ENCODE measurements at places on chromosomes 1 and 21.

GRCh38 chr1:155175927-155176371 is 2.3 kb downstream of the TRIM46 start:
- DNase-seq, result peak; percentile 23

DNA sequence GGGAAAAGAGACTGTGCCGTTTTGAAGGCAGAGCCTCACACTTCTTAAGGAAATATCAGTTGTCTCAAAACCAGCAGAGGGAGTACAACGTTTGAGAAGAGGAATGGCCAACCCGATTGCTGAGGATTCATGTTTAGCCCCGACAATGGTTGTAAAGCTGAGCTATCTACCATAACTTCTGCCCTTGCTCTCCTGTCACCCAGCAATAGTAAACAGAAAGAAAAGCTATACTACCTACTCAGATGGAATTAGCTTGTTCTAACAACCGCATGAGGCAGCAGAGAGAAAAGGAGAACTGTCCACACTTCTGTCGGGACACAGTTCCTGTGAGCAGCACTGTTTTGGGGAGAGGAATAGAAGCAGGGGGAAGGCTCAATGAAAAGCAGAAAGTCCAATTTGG is 91.2 kb downstream of the SLC45A1 start:
- peak; percentile 51 for DNase-seq

GRCh38 chr1:4212796-4213195 is 312.7 kb upstream of the C1orf174 start:
- no peak for DNase-seq

- DNase-seq, result no peak
Observed at GRCh38 chr1:95604771-95605170, 370.8 kb downstream of the RWDD3 start.

- DNase-seq, result no peak
Observed at GRCh38 chr21:40129809-40130208, 262.6 kb downstream of the PCP4 start.

GRCh38 chr1:216881695-216882094 is 158.5 kb upstream of the ESRRG start:
- DNase-seq, result no peak

DNA sequence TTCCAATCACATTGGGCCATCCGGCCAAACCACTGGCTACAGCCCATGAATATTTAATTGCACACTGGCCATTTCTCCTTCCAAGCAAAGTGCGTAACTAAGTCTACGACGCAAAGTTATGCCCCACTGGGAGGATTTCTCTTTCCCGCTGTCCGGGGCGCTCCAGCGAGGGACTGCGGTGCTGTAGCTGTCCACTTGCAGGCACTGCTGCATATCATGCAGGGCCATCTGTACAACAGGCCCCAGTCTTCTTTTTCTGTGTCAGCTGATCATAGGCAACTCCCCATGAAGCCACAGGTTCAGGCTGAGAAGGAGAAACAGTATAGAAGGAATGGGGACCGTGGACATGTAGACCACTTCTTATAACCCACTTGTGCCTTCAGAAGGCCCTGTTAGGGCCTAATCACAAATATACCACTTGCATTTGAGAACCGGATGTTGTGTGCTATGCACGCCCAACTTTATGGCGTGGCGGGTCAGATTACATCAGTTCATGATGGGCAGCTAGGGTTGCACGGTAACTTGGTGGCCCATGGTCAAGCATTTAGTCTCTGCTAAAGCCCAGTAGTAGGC is 58.0 kb downstream of the ADSS2 start:
- no peak for DNase-seq

GRCh38 chr1:119321666-119322419 is 46.7 kb upstream of the HAO2 start:
- no peak for DNase-seq

- no peak for DNase-seq
Observed at GRCh38 chr1:5225707-5226704, 571.6 kb downstream of the AJAP1 start.

DNA sequence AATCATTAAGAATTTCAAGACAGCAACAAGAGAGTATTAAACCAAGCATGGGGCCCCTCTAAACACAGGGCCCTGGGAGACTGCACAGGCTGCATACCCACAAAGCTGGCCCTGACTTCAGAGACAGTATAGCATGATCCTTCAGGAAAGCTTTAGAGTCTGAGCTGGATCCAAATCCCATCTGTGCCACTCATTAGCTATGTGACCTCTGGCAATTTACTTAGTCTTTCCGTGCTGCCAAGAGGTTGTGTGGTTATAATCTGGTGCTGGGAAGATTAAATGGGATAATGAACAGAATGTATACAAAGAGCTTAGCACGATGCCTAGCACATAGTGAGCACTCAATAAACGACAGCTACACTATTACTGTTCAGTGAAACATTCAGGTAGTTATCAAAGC is 4.0 kb downstream of the PHC2 start:
- DNase-seq, result no peak

DNA sequence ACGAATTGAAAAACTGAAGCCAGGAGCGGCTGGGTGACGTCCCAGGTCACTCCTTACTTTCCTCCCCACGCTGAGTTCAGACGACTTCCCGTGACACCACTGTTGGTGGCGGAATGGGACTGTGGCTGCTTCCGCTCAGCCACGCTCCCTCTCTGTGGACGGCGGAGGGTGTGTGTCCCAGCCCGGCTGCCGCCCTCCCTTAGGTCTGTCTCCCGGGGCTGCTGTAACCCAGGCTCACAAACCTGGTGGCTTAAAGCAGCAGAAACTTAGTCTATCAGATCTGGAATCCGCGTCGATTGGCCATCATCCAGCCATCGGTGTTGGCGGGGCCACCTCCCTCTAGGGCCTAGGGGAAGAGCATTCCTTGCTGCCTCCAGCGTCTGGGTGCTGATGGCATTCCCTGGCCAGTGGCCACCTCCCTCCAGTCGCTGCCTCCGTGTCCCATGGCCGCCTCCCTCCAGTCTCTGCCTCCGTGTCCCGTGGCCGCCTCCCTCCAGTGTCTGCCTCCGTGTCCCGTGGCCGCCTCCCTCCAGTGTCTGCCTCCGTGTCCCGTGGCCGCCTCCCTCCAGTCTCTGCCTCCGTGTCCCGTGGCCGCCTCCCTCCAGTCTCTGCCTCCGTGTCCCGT is 17.5 kb downstream of the TRPM2 start:
- DNase-seq, result no peak

- no peak for DNase-seq
Observed at GRCh38 chr1:11455967-11456570, 22.9 kb upstream of the DISP3 start.

DNA sequence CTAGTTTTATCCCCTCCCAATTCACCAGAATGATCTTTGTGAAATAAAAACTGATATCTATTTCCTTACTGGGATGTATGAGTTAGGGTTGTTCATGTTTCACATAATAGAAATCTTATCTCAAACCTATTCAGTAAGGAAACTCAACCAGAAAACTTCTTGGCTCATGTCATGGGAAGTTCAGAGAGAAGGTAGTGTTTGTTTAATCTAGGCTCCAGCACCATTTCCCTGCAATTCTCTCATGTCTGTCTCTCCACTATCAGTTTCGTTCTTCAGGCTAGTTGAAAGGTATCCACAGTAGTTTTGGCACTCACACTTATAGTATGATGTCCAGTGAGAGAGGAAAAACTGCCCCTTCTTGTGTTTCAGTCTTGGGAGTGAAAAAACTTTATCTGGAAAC is 34.6 kb upstream of the UHMK1 start:
- no peak for DNase-seq

DNA sequence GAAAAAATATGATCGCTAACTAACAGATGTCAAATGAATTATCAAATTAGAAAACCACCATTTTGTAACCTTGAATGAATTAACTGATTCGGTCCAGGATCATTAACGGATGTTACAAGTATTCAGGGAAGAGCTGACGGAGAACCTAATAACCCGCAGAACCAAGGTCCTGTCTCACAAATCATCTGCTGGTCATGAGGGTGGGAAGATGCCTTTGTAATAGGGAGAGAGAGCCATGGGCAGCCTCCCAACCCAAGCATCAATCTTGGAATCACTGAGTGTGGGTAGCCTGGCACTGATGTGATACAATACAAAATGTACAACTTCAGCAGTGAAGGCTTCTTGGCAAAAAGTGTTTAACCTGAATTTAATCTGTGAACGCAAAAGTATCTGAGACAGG is 89.6 kb upstream of the CLDN14 start:
- DNase-seq, result no peak

GRCh38 chr1:162951553-162952315 is 90.8 kb upstream of the CCDC190 start:
- peak; percentile 42 for DNase-seq

GRCh38 chr1:235867903-235868469 is 1.3 kb upstream of the LYST start:
- no peak for DNase-seq

GRCh38 chr1:34845131-34845901 is 14.2 kb downstream of the SMIM12 start:
- no peak for DNase-seq

DNA sequence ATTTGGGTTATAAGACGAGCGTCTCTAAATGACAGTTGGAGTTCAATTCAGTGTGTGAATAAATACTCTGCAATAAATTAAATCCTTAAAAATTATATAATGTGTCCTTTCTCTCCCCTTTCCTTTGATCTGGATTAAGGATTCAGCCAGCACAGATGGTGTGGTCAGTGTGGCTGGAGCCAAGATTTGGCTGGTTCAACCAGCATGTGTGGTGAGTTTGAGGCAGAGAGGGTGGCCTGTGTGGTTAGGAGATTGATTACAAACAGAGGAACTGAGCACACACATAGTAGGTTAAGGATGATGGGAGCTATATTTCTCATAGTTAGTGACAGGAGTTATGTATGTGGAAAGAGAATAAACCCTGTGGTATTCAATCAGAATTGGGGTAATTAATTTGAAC is 14.2 kb upstream of the AMIGO1 start:
- DNase-seq, result peak; percentile 80

DNA sequence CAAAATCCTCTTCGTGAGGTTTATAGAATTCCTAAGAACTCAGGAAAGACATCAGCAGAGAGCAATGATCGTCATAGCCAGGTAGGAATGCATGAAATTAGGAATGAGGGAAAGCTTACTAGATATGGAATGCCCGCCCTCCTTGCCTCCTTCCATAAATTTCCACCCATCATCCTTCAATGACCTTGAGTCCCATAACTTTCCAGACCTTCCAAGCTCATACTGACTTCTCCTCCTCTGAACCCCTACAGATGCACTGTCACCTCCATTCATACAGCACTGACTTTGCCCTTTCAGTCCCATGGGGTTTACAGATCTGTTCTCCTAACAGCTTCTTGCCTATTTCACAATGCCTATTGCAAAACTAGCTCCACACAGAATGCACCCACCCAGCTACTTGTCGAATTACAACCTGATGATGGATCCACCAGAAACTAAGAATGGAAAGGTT is 23.8 kb upstream of the PPP1R15B start:
- peak; percentile 74 for DNase-seq

DNA sequence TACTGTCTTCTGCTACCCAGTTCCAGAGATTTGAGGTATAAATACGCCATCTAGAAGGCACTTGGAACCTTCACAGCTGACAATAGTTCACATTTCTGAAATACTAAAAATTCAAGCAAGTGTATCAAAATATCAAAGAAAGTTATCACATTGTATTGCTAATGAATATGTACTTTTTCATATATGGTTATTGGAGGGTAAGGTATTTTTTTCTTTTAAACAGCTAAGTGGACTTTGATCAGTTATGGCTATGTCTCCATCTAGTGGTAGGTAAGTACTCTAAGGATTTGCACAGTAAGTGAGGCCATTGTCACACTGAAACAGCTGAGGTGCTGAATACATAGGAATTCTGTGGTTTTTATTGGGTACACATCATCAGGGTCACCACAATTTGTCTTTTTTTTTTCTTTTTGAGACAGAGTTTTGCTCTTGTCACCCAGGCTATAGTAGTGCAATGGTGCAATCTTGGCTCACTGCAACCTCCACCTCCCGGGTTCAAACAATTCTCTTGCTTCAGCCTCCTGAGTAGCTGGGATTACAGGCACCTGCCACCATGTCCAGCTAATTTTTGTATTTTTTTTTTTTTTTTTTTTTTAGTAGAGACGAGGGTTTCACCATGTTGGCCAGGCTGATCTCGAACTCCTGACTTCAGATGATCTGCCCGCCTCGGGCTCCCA is 49.1 kb upstream of the CR2 start:
- DNase-seq, result peak; percentile 41

DNA sequence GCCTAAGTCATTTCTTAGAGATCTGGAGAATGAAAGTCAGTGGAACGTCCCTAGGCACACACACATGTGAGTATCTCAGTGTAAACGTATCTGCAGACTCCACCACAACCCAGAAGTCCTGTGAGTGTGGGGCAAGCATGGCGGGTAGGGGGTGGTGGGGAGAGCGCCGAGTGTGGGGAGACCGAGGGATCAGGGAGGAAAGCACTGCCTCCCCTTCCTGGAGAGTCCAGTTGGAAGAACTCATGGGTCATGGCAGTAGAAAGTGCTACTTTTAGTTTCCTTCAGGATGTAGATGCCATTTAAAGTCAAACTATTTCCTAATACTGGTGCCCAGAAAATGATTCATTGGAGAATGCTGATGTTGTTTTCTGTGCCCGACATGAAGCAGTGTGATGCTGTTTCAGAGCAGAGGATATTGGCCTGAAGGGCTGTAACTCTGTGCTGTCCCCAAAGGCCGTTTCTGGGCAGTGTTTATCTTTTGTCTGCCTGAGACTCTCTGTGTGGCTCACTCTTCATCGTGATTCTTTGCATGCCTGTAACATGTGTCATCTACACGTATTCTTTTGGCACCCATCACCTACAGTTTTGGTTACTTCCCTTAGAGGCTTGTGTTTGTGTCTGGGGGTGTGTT is 45.7 kb upstream of the TSPAN2 start:
- DNase-seq, result no peak

- no peak for DNase-seq
Observed at GRCh38 chr1:109149874-109150601, 36.1 kb downstream of the ELAPOR1 start.

GRCh38 chr21:15775291-15775690 is 45.5 kb downstream of the USP25 start:
- DNase-seq, result no peak

- DNase-seq, result peak; percentile 33
Observed at GRCh38 chr1:84122780-84123382, 21.2 kb upstream of the PRKACB start.

- peak; percentile 58 for DNase-seq
Observed at GRCh38 chr1:234915924-234916675, 212.5 kb downstream of the TOMM20 start.

DNA sequence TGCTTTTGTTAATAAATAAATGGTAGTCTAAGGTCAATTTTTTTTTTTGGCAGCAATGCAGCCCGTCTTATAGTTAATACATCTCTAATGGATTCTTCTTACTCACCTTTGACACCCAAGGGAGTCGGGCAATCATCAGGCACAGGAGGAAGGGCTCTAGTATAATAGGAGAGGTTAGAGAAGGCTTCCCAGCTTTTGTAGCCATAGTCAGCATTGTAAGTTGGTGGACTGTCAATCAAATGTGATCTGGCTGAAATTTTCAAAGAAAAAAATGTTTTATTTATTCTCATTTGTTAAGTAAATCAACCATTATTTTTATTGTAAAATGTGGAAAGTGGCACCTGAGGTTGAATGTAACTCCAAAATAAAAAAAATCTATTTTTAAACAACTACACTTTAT is 2.1 kb downstream of the PTGS2 start:
- no peak for DNase-seq

All from MV-4-11 (cell line).